ENCODE measurements at places on chromosomes 11 and 22.

DNA sequence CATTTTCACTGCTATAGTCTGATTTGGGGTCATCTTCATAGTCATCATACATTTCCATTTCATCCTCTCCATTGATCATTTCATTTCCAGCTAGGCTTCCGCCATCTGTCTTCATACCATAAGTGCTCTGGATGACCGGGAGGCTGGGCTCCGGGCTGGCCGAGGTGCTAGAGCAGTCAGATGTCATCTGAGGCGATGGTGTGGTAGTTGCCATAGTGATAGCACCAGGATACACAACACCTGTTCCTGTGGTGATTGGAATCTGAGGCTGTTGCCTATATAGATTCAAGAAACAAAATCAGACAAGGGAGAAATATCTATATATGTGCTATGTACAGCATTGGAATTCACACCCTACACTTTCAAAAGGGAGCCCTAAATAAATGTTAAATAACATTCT lies 383.5 kb downstream of the SOX6 start:
- no peak for DNase-seq

DNA sequence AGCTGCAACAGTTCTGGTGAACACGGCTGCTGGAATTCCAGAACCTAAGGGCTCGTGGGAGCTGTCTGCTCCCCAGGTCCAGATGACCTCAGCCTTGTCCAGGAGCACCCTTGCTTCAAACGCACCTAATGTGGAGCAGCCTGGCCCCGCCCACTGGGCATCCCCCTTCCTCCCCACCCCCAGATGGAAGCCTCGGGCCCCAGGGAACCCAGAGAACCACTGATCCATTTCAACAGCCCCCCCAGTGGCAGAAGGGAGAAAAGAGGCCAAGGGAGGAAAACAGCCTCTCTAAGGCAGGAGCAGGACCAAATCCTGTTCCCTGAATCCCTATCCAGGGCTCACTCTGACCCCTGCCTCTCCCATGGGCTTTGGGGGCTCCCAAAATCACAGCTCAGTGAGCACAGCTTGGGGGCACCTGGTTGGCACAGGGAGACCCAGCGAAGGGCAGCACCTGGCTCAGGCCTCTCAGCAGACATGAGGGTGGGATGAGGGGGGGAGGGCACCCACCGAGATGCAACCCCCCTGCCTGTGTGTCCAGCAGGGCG lies 1.2 kb downstream of the CYTH4 start:
- DNase-seq, result peak; percentile 50

- no peak for DNase-seq
Observed at GRCh38 chr11:123209591-123209990, 14.5 kb upstream of the CLMP start.

- no peak for DNase-seq
Observed at GRCh38 chr11:71454470-71455113, 1.6 kb downstream of the NADSYN1 start.

- DNase-seq, result no peak
Observed at GRCh38 chr22:40019100-40019499, 24.3 kb downstream of the FAM83F start.
